A673 (cell line): ENCODE measurements at places on chromosomes 13 and 19. TPM values are rescaled to one million over a fixed set of nuclear protein-coding genes. Genes with fewer than 3 reads are reported as not detected.

DNA sequence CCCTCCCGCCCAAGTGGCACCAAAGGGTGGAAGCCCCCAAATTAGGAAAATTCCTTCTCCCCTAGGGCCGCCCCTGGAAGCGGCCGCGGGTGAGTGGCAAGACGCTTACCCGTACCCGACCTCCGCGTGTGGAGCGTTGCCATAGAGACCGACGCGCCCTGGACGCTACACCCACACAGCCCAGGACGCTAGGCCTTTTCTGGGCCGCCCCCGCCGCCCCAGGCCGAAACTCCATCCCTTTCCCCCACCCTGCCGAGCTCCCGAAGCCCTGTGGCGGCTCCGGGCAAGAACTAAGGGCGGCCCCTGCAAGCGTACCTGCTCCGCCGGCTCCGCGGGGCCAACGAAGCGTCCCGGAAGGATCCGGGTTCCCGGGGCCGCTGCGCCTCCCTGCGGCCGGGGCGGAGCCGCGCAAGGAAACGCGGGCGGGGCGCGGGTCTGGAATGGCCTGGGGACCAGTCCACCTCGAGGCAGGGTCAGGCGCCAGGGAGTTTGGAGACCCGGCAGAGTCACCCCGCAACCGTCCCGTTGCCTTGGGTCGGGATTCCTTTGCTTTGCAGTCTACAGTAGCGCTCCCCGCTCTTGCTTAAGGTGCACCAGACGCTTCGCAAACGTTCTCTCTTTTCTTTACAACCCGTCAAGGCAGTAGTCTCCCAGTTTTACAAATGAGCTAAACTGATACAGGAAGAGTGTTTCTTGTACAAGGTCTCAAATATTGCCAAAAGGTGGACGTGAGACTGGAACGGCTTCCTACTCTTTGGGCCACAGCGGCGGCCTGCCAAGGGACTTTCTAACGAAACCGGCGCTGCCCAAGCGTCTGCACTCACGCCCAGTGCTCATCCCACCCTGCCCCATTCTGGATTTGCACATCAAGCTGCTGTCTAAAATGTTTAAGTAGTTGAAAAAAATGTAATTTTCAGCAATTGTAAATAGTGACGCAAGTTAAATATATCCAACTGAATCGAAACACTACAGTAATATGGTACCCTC lies at the start of gene NEK5:
NEK5 (minus strand) TSS at position 360 of the 987 bp plus-strand sequence. CDS start 1,591 bp downstream, outside the sequence.
- H3K4me3 ChIP-seq: peak within 1 kb of the TSS; percentile 63
- DNase-seq: peak; percentile 70
- peaks cover 3% of the 10 kb centered on the region for H3K4me1 ChIP-seq
- no peaks in the 10 kb centered on the region for H3K36me3 ChIP-seq
- no peaks in the 10 kb centered on the region for H3K27me3 ChIP-seq

- H3K27me3 ChIP-seq: no peaks in the 10 kb centered on the region
- no peaks in the 10 kb centered on the region for H3K4me1 ChIP-seq
- no peak overlapping the region for H3K27ac ChIP-seq
- no peak overlapping the region for H3K4me3 ChIP-seq
- no peaks in the 10 kb centered on the region for H3K36me3 ChIP-seq
Measured at GRCh38 chr13:39887387-39887786, 231.9 kb downstream of the COG6 start.

DNA sequence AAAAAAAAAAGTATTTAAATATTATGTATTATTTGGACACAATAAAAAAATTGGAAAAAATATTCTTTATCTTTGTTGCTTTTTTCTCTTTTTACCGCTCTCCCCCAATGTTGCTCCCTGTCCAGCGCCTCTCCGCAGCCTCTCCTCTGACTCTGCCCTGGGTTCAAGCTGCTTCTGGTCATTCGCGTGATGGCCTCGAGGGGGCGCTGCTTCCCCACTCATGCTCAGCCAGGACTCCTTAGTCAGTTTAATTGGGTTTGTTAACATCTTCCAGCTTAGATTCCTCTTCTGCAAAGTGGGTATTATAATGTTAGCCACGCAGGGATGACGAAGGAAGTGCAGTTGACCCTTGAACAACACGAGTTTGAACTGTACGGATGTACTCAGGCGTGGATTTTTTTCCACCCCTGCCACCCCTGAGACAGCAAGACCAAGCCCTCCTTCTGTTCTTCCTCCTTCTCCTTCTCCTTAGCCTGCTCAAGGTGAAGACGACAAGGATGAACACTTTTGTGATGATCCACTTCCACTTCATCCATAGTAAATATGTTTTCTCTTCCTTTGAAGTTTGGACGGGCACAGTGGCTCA lies 4.9 kb upstream of the NWD1 start:
- H3K27ac ChIP-seq: peak overlapping the region; percentile 15
- H3K4me1 ChIP-seq: no peaks in the 10 kb centered on the region
- peak; percentile 77 for DNase-seq
- H3K4me3 ChIP-seq: no peak overlapping the region
- no peaks in the 10 kb centered on the region for H3K27me3 ChIP-seq

- no peak overlapping the region for H3K4me3 ChIP-seq
- H3K27me3 ChIP-seq: no peaks in the 10 kb centered on the region
- no peaks in the 10 kb centered on the region for H3K36me3 ChIP-seq
Measured at GRCh38 chr13:95784161-95784899, 107.4 kb downstream of the DNAJC3 start.

GRCh38 chr19:7257148-7258040 lies 36.8 kb downstream of the INSR start:
- no peaks in the 10 kb centered on the region for H3K4me1 ChIP-seq
- H3K4me3 ChIP-seq: no peak overlapping the region
- no peaks in the 10 kb centered on the region for H3K27me3 ChIP-seq
- H3K27ac ChIP-seq: no peak overlapping the region

Gene GSX1
- not detected in 2 replicates for total RNA-seq

- no peak for DNase-seq
- H3K36me3 ChIP-seq: no peaks in the 10 kb centered on the region
- no peaks in the 10 kb centered on the region for H3K27me3 ChIP-seq
- H3K4me3 ChIP-seq: no peak overlapping the region
Measured at GRCh38 chr13:22092791-22093560, 422.1 kb downstream of the FGF9 start.

DNA sequence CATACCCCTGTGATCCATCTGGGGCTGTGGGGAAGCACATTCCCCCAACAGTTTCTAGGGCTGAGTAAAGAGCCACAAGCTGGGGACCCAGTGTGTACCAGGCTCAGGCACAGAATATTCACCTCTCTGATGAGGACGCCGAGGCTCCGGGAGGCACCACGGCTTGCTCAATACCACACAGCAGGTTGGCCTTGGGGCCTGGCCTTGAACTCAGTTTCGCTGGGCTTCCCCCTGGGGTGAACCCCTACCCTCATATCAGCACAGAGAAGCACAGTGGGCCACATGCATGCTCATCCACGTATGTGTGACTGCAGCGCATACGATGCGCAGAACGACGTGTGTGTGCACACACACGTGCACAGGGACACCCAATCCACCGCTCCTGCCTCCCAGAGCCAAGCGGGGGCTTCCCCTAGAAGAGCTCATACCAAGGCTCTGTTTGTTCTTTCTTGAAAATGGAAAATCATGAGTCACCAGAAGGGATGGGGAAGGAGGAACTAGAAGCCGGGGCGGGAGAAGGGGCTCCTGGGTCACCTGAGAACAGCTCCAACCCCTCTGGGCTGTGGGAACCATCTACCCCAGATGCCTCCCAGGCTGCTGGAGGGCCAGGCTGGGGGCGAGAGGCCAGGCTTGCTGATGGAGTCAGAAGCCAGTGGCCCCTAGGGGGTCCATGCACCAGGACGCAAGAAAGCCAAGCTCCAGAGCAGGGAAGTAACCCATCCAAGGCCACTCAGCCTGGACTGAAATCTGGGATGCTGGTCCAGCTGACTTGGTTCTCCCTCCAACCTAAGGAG lies 4.9 kb upstream of the PDE4C start:
- peaks cover 16% of the 10 kb centered on the region for H3K4me1 ChIP-seq
- H3K27ac ChIP-seq: peak overlapping the region; percentile 40
- H3K27me3 ChIP-seq: peaks cover 9% of the 10 kb centered on the region
- DNase-seq: no peak

Gene TUBA3C
- not detected in 2 replicates for total RNA-seq

Gene SMIM24
- total RNA-seq: not detected in 2 replicates

Gene TPTE2
- 27.5 and 29.2 TPM in 2 replicates for total RNA-seq

Gene MAMSTR
- 4.7 and 5.9 TPM in 2 replicates for total RNA-seq

DNA sequence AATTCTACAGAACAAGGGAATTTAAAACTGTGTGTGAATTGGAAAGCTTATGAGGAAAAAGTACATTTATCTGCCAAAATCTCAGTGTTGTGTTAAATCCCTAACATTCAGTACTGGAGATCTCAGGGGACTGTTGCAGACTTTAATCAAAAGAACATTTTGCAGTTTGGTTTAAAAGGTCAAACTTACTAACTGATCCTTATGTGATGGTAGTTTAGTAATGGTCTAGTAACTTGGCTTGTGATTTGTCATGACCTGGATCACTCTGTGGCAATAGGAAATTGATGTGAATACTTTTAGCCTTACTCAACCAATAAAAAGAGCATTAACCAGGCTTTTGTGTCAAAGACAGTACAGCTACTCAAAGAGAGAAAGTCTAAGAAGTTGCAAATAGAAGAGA lies 862.1 kb upstream of the MIR17HG start:
- H3K27ac ChIP-seq: no peak overlapping the region
- no peaks in the 10 kb centered on the region for H3K36me3 ChIP-seq
- H3K4me3 ChIP-seq: no peak overlapping the region
- H3K27me3 ChIP-seq: no peaks in the 10 kb centered on the region

DNA sequence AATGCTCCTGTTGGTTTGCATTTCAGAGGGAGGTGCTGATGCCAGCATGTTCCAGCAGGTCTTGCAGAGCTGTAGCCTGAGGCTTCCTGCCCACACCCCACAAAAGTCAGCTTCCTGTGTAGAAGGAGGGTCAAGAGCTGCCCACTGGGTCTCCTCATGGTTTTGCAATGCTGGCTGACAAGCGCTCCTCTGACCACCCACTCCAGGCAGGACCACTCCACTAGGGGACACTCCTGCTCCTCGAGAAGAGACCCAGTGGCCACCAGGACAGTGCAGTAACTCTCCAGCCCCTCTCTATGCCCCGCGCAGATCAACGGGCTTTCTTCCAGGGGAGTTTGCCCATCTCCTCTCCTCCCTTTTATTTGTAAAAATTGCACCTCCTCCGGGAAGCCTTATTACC lies 72.9 kb upstream of the UQCRFS1 start:
- no peaks in the 10 kb centered on the region for H3K4me1 ChIP-seq
- no peak overlapping the region for H3K4me3 ChIP-seq
- no peak for DNase-seq

DNA sequence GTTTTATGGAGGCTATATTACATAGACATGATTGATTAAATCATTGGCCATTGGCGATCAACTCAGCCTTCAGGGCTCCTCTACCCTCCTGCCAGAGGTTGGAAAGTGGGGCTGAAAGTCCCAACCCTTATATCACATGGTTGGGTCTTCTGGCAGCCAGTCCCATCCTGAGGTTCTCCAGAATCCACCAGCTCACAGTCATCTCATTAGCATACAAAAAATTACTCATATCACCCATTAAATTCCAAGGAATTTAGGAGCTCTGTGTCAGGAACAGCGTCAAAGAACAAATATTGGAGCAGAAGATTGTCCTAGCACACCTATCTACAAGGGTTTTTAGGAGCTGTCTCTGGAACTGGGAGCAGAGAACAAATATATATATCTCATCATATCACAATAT lies 39.4 kb upstream of the FARP1 start:
- no peak overlapping the region for H3K27ac ChIP-seq
- no peaks in the 10 kb centered on the region for H3K36me3 ChIP-seq
- DNase-seq: no peak
- no peaks in the 10 kb centered on the region for H3K4me1 ChIP-seq

Gene TMEM272
- total RNA-seq: 0.22 TPM in 1 of 2 replicates, not detected in the other
